ENCODE measurements at places on chromosomes 16 and 17.
A peak's percentile ranks its signal among the peaks of the same experiment; 100 is the strongest.

DNA sequence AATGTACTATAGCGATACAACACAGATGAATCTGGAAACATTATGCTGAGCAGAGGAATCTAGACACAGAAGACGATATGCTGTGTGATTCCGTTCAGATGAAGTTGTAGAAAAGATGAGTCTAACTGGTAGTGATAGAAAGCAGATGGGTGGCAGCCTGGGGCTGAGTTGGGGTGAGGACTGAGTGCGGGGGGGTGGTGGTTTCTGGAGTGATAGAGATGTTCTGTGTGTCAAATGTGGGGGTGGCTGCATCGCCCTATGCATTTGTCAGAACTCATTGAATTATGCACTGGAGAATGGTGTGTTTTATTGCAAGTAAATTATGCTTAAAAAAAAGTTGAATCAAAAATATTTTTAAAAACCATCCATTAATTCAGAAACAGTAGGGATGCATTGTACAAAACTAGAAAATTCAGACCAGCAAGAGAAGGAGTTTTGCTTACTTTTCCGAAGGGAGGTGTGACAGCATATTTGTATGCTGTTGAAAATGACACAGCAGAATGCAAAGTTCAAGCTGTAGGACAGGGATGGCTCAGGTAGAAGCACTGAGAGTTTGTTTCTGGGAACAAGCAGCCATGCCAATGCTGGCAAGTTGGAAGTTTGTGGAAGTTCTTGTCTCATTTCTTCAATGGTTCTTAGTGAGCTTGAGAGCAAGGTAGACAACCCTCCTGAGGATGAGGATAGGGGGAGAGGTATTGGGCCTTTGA is 13.0 kb upstream of the DRG2 start:
- no peak for DNase-seq

- DNase-seq = no peak
Observed at GRCh38 chr16:12300945-12301500, 324.5 kb downstream of the SNX29 start.

- no peak for DNase-seq
Observed at GRCh38 chr17:80709090-80709695, 164.6 kb downstream of the RPTOR start.

- no peak for DNase-seq
Observed at GRCh38 chr17:76810956-76811355, 57.2 kb upstream of the MGAT5B start.

DNA sequence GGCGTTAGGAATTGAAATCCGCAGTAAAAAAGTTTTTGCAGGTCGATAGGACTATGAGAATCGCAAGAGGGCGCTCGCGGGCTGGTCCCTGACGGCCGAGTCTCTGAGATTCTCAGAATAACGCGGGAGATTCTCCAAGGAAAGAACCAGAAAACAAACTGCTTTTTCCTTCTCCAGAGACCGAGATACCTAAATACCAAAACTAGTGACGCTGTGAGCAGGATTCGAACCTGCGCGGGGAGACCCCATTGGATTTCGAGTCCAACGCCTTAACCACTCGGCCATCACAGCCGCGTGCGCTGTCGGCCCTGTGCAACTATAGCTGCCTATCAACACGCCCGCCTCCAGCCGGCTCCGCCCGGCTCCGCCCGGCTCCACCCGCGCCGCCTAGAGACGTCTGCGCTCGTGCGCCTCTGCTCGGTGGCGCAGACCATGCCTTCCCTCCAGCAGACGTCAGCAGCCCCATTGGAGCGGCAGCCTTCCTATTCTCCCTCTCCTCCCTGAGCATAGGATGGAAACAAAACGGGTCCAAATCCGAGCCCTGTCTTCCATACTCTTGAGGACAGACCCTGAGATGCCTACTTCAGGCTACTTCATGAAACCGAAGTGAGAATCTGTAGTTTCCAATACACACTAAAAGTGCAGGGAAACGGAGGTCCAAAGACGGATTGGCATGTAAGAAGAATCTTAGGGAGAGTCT is 13.4 kb downstream of the PER1 start:
- peak; percentile 96 for DNase-seq

DNA sequence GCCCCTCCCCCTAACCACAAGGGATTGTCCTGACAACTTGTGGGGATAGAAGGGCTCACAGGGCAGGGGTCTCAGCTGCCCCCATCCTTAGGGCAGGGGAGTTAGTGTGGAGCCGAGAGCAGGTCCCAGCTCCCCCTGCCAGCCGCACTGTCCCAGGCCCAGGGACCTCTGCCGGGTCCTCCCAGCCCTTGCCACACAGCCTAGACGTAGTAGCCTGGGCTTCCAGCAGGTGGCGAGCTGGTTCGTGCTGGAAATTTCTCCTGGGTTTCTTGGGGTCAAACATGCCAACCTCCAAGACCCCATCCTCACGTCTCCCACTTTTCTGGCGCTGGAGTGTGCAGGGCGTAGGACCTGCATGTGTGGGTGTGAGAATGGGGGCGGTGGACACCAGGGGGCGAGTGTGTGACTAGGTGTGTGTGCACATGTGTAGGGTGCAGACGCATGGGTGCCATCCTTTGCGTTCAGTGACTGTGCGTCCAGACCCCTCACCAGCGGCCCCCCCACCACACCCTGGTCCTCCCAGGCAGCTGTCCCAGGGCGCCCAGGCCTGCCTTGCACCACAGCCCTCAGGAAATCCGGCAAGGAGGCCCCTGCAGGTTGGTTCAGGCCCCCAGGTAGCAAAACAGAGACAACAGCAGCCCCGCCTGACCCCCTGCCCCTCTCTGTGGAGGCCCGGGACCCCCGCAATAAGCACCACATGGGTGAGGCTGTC is 29.5 kb downstream of the SBK1 start:
- peak; percentile 49 for DNase-seq

DNA sequence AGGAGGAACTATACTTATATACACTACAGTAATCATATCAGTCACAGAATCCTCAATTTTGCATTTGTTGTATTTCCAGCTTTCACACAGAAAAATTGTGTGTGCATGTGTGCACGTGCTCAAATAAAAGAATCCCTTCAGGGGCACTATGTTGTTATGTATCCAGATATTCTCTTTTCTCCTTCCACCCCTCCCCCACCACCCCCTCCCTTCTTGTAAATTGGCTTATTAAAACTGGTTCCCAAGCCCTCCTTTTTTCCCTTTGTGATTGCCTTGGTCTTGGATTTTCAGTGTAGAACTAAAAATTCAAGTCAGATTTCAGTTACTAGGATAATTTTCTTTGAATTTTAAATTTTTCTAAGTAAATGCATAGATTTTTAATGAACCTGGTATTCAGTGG is 86.3 kb downstream of the WNT3 start:
- DNase-seq = no peak

DNA sequence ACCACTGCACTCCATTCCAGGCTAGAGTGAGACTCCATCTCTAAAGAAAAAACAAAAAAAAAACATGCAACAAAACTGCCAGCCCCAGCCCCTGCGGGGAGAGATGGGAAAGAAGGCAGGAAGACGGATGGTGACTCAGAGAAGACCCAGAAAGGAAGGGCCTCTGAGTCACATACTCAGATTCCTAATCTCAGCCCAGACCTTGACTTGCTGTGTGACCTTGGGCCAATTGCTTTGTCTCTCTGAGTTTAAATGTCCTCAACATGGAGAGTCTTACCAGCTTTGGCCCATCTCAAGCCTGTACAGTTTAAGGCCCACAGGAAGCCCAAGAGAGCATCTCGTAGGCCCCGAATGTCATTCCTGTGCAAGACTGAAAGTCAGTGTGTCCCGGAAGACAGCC is 86.5 kb upstream of the LHX1 start:
- DNase-seq = no peak

DNA sequence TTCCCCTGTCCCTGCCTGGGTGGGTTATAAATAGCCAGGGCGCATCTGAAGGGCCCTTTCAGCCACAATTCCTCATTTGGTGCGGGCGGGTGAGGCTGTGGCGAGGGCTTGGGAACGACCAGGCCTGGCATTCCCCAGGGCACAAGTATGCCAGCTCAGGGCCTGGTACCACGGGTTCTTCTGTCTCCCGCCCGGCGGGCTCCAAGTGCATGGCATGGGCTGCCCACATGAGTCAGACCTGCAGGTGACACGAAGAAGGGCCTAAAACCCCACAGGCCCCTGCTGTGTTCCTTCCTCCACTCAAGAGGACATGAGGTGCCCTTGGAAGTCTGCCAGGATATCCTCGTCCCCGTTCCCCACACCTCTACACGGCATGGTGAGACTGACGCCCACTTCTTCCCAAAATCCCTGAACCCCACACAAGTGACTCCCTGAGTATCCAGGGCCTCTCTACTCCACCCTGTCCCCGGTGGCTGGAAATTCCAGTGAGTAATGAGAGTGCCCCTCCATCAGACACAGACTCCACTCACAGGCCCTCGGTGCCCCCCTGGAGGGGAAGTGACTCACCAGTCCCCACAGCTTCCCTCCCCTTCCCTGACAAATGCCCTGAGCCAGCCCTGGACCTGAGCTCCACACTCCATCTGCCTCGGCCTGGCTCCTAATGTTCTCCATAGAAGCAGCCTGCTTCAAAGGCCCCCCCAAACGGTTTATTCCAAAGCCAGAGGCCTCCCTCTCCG is 68.8 kb downstream of the ABR start:
- peak; percentile 68 for DNase-seq

DNA sequence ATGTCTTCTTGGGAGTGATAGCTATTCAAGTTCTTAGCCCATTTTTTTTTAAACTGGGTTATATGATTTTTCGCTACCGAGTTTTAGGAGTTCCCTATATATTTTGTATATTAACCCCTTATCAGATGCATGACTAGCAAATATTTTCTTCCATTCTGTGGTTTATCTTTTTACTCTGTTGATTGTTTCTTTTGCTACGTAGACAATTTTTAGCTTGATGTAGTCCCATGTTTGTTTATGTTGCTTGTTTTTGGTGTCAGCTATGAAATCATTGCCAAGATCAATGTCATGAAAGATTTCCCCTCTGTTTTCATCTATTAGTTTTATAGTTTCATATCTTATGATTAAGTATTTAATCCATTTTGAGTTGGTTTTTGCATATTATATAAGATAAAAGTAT is 480.5 kb downstream of the CDH11 start:
- DNase-seq = no peak

DNA sequence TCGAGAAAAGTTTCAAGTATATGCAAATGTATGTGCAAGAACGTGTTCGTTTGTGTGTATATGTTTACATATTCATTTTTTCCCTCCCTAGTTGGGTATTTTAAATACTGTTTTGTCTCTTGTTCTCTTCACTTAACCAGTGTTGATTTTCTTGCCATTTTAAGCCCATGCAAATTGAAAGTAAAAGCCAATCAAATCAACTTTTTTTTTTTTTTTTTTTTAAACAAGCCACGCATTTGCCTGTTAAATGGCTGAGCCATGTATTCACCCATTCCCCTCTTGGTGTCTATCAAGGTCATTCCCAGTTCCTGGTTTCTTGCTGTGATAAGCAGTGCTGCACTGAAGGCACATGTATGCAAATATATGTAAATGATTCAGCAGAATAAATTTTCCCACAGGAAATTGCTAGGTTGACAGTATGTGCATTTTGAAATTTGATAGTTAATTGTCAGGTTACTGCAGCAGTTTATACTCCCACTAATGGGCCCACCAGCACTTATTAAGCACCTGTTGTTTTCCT is 12.2 kb downstream of the ABCC1 start:
- no peak for DNase-seq

DNA sequence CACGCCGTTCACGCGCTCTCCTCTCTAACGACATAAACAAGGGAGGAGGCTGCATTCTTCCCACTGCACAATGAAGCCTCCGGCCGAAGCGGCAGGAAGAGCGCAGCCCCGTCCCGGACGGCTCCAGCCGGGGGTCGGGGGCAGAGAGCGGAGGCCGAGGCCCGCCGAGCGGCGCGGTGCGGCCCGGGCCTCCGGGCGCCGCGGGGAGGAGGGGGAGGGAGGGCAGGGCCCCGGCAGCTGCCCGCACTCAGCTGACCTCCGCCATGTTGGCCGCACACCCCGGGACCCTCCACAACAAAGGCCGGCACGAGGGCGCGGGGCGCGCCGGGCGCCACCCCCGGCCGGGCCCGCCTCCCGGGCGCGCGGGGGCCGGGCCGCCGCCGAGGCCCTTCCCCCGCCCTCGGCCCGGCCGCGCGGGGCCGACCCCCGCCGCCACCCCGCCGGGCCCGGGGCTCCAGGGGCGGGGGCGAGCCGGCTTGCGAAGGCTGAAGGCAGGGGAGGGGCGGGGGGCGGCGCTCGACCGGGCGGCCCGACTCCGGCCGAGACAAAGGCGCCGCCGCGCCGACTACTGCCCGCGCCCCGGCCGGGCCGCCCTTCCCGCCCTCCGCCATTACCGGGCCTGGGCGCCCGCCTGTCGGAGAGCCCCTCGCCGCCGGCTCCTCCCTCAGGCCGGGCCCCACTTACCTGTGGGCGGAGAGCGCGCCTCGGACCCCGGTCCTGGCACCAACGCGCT is 527 bp downstream of the SIAH1 start:
- peak; percentile 48 for DNase-seq

DNA sequence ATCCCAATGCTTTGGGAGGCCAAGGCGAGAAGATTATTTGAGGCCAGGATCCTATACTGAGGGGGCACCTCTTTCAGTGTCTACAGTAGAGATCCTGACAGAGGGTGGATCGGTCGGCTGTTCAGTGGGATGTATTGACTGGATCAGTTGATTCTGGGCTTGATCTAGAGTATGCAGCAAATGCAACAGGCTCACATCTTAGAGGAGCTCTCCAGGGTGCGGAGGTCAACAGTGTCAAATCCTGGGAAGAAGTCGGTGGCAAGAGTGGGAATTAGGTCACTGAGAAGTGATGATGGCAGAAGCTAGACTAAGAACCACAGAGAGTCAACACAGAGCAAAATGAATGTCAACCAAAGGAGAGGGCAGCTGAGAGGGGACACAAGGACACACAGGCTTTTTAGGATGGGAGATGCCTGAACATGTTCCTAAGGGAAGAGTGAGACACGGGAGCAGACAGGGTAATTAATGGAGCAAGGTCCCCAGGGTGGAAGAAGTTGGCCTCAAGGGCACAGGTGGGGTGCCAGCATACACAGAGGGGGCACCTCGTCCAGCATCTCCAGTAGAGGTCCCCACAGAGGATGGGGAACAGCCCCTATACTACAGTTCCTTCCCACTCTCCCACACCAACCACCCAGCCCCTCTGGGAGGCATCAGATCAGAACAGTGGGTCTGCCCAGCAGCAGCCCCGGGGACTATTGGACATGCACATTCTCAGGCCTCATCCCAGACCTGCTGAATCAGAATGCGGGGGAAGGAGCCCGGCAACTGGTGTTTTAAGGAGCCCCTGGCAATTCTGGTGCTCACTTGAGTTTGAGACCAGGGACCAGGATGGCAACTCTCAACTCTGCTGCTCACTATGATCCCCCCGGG is 10.0 kb upstream of the CYTH1 start:
- DNase-seq = no peak

Measured in HT-29 (cell line).